ENCODE measurements at places on chromosomes 4 and X.
A peak's percentile ranks its signal among the peaks of the same experiment; 100 is the strongest.

- DNase-seq: peak; percentile 83
Observed at GRCh38 chrX:47579537-47579936, 2.7 kb upstream of the TIMP1 start.

- DNase-seq: peak; percentile 20
Observed at GRCh38 chr4:184471881-184472613, 2.3 kb downstream of the IRF2 start.

- no peak for DNase-seq
Observed at GRCh38 chrX:104045642-104046041, 5.9 kb downstream of the H2BW2 start.

GRCh38 chr4:7043284-7044136 is at the start of gene TADA2B:
TADA2B (plus strand) TSS chr4:7043372; CDS start chr4:7043580, 208 bp downstream.
- peak; percentile 47 for DNase-seq

DNA sequence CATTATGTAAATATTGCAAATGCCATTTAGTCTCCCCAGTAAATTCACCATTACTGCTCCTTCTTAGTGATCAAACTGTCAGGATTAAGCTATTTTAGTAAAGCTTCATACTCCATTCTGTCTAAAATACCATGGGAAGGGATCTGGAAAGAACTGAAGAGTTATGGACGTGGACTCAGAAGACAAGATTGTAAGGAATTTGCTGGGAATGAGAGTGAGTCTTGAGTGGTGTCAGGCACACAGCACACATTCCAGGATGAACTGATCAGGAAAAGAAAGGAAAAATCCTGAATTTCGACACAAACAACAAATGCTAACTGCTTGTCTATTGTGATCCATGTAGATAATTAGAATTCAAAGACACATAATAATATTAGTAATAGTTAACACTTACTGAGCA is 311.0 kb downstream of the CENPC start:
- DNase-seq: peak; percentile 8

- DNase-seq: peak; percentile 87
Observed at GRCh38 chr4:122652379-122652778, 31.5 kb upstream of the IL21 start.

GRCh38 chr4:20878806-20879205 is 178.5 kb downstream of the PACRGL start:
- DNase-seq: no peak

- no peak for DNase-seq
Observed at GRCh38 chr4:98046665-98047064, 96.6 kb downstream of the STPG2 start.

GRCh38 chrX:17802756-17803155 is 58.3 kb downstream of the RAI2 start:
- DNase-seq: no peak

DNA sequence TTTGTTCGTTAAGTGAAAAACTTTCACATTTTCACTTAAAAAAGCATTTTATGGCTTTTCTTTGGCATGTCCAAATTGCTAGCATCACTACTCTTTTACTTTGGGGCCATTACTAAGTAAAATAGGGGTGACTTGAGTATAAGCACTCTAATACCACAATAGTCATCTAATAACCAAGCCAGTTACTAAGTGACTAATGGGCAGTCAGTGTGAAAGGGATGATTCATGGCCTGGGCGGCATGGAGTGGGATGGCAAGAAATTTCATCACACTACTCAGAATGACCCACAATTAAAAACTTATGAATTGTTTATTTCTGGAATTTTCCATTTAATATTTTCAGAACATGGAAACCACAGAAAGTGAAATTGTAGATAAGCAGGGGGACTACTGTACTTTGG is 60.9 kb downstream of the BMP15 start:
- DNase-seq: no peak
